Heart left ventricle (tissue), 16 donors: ENCODE measurements at places on chromosomes 1 and 21.

GRCh38 chr1:223358826-223359225 is 5.2 kb downstream of the SUSD4 start:
- no peak for DNase-seq

DNA sequence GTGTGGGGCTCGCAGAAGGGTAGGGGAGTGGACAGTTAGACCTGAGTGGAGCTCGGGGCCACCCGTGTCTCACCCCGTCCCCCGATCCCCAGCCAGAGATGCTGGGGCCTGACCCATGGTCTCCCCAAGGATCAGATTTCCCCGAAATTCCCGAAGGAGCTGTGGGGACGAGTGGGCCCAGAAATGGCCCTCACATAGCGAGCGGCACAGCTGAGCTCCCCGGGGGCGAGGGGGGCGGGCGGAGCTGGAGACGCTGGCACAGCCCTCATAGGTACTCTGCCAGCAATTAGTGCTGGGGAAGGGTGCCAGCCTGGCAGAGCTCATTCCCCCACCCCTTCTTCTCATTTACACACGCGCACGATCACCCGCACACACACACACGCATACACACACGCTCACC is 9.2 kb downstream of the CASZ1 start:
- DNase-seq, result no peak

DNA sequence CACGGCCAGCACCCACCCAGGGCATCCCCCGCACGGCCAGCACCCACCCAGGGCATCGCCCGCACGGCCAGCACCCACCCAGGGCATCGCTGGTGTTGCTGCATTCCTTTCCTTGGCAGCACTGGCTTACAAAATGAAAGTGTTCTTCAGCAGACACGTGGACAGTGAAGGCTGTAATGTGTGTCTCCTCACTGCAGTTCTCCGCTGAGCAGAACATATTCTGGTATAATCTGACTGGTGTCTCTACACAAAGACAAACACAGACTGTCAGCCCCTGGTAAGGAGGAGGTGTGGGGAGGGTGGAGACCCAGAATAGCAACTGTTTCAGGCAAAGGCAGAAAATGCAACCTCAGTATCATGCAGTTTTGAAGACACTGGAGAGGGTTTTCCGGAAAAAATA is 7.3 kb downstream of the LYPD8 start:
- no peak for DNase-seq

DNA sequence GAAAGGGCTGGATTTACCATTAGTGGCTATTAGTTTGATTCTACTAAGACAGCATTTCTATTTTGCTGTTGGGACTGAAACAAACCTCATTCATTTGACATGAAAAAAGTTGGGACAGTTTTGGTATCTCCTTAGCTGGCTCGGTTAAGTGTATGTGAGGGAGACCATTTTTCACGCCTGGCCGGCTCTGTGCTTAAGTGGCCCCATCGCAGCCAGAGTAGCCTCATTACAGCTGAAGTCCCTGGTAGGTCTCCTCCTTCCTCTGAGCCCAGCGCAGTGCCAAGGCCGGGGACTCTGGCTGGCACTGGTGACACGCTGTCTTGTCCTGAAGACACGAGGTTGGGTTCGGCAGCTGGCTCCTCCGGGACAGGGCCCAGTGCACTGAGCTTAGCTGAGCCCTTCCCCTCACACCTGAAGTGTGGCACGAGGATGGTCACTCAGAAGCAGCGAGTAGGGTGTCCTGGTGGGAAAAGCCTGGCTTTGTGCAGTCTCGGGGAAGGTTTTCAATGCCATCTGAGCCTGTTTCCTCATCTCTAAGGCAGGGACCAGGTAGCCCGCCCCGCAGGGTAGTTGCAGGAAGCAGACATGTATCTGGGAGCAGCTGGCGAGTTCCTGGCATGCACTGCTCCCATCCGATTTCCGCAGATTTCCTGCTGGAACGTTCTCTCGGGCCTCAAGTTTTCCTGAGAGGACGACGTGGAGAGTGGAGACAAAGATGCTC is 196.5 kb downstream of the DYRK1A start:
- DNase-seq, result no peak

GRCh38 chr1:31640964-31641363 is 3.7 kb downstream of the PEF1 start:
- DNase-seq, result no peak

- peak; percentile 72 for DNase-seq
These were observed 104.9 kb upstream of the TMPRSS2 start for GRCh38 chr21:41612674-41613532.

GRCh38 chr1:45443580-45444446 is 47.1 kb downstream of the TESK2 start:
- DNase-seq, result no peak

GRCh38 chr1:22153660-22154437 is 11.0 kb upstream of the WNT4 start:
- peak; percentile 42 for DNase-seq

DNA sequence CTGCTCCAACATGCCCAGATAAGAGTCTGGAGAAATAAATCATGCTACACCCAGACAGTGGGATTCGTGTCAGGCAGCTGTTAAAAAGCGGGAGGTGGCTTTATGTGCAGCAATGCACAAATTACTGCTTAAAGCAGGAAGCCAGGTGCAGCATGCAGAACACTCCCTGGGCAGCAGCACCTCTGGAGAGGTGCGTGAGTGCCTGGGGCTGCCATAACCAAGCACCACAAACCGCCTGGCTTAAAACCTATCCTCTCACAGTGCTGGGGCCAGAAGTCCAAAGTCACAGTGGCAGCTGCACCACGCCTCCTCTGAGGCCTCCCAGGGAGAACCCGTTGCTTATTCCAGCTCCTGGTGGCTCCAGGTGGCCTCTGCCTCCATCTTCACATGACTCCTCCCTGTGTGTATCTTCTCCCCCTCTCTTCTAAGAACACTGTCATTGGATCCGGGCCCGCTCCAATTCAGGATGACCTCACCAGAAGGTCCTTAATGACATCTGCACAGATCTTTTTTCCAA is 115.6 kb downstream of the SIK1 start:
- DNase-seq, result peak; percentile 2

DNA sequence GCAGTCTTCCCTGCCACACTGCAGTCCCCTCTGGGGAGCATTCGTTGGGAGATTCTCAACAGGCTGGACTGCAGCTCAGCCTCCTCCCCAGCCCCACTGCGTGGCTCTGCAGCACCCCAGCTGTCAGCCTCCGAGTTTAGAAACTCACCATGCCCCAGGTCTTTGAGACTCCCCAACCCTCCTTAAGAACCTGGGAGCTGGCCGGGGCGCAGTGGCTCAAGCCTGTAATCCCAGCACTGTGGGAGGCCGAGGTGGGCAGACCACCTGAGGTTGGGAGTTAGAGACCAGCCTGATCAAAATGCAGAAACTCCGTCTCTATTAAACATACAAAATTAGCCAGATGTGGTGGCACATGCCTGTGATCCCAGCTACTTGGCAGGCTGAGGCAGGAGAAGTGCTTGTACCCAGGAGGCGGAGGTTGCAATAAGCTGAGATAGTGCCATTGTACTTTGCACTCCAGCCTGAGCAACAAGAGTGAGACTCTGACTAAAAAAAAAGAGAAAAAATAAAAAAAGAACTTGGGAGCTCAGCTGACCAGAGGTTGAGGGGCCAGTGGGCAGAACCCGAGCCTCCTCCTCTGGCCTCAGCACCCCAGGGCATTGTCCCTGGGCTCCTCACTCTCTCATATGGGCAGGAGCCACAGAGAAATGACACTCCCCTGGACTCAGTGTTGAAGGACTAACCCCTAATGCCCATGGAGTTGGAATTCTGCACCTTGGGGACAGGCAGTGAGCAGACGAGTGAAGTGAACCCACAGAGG is 5.6 kb downstream of the OLIG2 start:
- no peak for DNase-seq

GRCh38 chr1:110606657-110607535 is 738 bp upstream of the KCNA2 start:
- no peak for DNase-seq

DNA sequence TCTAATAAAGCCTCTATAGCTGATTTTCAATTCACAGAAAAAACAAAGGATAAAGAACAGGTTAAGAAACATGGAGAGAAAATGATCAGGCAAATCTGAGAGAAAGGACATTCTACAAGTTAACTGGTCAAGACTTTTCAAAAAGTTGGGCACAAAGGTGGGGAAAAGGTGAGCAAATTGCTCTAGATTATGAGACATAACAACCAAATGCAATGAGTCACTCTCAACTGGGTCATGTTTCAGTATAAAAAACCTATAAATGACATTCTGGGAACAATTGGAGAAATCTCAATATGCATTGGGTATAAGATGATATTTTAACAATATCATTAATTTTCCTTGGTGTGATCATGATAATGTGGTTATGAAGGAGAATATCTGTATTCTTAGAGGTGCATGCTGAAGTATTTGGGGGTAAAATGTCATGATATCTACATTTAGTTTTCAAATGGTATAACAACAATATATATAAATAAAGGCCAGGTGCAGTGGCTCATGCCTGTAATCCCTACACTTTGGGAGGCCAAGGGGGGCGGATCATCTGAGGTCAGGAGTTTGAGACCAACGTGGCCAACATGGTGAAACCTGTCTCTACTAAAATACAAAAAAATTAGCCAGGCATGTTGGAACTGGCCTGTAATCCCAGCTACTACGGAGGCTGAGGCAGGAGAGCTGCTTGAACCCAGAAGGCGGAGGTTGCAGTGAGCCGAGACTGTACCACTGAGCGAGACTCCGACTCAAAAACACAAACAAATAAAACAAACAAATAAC is 27.0 kb downstream of the ANKRD13C start:
- no peak for DNase-seq
